ENCODE measurements at places on chromosomes 2 and 18.

DNA sequence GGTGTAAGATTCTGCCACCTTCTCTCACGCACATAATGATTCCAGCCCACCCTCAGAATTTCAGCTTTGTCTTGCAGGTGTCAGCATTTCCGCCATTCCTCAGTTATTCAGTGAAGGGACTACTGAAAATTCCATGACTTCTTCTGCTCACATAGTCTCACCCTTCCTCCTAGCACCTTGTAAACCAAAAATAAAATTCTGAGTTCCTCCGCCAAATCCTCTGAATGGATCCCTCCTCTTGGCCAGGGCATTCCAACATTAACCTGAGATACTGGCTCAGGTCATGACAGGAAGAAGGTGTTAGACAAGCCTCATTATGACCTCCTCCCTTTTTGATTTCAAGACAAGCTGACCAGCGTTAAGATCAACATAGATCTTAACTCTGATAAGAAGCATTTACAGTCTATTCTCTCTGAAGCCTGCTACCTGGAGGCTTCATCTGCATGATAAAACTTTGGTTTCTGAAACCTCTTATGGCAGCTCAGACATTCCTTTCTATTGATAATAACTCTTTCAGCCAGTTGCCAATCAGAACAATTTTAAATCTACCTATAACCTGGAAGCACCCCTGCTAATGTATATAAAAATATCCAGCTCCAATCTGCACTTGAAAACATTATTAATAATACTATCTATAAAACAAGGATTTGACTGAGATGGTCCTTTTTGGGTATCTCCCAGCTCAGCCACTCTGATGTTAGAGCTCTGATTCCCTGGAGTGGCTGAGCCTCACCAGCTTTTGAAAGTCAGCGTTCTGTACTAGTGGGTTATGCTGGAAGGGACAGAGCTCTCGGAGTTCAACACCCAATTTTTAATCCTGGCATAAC is 136.4 kb upstream of the APCDD1 start:
- DNase-seq: no peak

DNA sequence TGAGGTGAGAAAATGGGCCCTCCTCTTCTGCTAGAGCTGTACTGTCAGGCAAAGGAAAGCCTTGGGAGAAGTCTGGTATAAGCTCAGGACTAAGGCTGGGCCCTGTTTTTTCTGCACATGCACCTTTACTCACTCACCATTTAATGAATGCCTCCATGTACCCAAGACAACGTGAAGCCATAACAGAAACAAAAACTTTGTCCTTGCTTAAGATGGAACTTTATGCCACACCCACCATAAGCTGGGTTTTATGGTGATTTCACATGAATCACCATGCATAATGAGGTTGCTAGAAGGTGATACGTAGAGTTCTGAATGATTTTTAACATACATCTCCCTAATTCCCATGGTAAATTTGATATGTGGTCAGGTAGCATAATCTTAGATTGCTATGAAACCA is 63.7 kb upstream of the CYP26B1 start:
- DNase-seq: no peak

GRCh38 chr2:177765698-177766097 is 306.9 kb downstream of the PDE11A start:
- DNase-seq: no peak

DNA sequence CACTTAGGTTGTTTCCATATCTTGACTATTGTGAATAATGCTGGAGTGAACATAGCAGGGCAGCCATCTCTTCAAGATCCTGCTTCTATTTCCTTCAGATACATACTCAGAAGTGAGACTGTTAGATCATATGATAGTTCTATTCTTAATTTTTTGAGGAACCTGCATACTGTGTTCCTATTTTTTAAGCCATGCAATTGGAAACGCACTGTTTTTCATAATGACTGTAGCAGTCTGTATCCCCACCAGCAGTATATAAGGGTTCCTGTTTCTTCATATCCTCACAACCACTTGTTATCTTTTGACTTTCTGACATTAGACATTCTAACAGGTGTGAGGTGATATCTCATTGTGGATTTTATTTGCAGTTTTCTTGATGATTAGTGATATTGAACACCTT is 15.5 kb downstream of the NEURL3 start:
- DNase-seq: no peak

GRCh38 chr2:198054299-198054698 is 249.9 kb downstream of the PLCL1 start:
- DNase-seq: peak; percentile 25

DNA sequence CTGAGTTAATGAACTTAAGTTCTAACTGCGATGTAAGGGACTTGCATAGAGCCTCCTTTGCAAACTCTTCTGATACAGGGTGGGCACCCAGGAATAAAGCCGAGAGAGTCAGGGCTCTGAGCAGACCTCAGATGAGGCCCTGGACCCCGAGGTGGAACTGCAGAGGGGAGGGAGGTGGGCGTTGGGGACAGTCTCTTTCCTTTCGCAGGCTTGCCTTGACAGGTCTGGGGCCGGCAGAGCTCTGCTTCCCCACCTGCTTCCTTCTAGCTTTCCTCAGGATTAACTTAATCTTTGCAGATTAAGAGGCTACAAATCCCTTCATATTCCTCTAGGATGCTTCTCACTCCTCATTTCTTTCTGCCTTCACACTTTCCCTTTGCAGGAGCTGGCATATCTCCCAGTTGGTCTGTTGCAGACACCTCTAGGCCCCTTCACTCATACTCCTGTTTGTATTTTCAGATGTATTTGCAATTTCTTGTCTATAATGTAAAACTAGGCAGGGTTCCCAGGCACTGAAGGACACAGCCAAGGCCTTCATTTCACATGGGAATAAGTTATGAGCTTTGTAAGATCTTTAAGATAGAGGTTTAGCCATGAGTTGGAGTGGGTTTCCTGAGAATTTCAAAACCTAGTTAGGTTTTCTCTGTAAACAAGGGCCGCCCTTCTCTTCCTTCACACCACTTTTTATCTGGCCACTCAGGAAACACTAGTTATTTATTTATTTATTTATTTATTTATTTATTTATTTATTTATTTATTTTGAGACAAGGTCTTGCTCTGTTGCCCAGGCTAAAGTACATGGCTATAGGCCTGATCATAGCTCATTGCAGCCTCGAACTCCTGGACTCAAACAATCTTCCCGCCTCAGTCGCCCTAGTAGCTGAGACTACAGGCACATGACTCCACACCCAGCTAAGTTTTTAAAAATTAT is 70.9 kb downstream of the MTCL1 start:
- no peak for DNase-seq

DNA sequence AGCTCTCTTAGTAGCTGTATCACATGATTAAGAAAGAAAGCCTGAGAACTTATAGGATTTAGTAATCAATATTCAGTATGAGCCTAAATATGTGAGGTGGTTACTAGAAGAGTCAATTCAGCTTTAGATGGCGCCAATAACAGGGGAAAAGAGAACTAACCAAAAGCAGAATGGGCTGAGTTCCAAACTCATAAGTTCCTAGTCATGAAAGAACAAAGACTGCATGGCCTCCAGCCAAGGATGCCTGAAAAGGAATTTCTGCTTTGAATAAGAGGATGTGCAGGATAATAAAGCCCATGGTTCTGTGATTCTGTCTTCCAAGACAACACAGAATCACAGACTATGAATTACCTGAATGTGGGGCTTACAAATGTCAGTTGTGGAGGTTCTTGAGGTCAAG is 196.5 kb downstream of the SATB2 start:
- no peak for DNase-seq

GRCh38 chr18:44733069-44733753 is 52.5 kb downstream of the SETBP1 start:
- DNase-seq: no peak

DNA sequence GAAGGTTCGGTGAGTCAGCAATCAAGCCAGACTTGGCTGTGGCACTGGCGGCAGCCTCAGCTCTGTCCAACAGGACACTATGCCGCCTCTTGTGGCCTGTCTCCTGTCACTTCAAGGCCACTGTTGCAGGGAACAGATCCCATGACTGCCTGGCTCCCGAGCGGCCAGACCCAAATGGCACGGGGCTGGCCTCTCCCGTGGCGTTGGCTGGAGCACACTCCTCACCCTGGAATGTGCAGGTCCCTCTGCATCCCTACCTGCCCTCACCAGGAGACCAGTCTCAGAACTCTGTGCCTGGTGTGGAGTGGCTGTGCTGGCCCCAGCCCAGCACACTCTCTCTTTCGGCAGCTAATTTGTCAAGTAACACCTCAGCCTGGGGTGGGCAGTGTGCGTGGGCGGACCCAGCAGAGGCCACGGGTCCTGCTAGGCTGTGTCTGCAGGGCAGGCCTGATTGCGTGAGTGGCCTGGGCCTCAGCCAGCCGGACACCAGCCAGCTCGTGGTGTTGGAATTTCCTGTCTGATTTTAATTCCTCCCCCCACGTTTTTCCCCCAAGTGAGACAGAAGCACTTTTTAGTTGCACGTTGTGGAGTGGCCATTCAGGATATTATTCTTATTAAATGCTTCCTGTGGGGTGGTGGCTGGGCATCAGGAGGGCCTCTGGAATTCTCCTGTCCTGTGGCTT is 179.3 kb downstream of the GLI2 start:
- DNase-seq: no peak

GRCh38 chr2:128693743-128694029 is 375.0 kb upstream of the HS6ST1 start:
- no peak for DNase-seq
